Left kidney (tissue), 8 donors: ENCODE measurements at places on chromosomes 7 and 10.

DNA sequence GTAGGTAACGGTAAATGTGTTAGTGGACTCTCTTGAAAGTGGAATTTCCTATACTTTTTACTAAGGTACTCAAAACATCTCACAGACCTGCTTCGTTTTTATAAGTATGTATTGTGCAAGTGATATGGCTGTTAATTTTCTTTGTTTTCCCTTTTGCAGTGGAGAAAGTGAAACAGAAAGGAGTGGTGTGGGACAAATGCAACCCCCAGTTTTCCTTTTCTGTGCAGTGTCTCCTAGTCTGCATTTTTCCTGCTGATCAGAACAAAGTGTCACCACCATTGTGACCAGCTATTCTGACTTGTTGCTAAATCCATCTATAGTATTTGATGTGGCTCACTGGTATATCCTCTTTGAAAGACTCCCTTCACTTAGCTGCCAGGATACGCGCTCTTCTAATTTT lies 410.0 kb downstream of the EXOC4 start:
- DNase-seq = no peak

GRCh38 chr10:79413196-79413595 lies 32.2 kb downstream of the ZCCHC24 start:
- no peak for DNase-seq

GRCh38 chr7:44264221-44264931 lies 61.0 kb downstream of the CAMK2B start:
- DNase-seq = no peak

- DNase-seq = no peak
Observed at GRCh38 chr7:31382722-31383121, 42.2 kb upstream of the NEUROD6 start.

DNA sequence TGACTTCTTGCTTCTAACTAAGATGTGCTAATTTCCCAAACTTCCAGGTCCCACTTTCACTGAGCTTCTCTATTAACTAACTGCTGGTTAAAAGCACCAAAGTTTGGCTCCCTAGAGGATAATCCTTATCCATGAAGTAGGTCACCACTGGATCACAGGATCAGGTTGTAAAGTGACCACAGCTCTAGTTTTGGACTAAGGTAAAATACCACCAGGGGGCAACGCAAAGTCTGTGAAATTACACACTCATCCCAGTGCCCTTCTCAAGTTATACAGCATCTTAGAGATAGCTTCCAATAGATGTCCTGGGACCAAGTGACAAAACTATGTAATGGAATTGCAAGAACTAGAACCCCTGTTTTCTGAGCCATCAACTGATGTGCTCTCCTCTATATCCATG lies 116.4 kb upstream of the ASAH2 start:
- DNase-seq = no peak

DNA sequence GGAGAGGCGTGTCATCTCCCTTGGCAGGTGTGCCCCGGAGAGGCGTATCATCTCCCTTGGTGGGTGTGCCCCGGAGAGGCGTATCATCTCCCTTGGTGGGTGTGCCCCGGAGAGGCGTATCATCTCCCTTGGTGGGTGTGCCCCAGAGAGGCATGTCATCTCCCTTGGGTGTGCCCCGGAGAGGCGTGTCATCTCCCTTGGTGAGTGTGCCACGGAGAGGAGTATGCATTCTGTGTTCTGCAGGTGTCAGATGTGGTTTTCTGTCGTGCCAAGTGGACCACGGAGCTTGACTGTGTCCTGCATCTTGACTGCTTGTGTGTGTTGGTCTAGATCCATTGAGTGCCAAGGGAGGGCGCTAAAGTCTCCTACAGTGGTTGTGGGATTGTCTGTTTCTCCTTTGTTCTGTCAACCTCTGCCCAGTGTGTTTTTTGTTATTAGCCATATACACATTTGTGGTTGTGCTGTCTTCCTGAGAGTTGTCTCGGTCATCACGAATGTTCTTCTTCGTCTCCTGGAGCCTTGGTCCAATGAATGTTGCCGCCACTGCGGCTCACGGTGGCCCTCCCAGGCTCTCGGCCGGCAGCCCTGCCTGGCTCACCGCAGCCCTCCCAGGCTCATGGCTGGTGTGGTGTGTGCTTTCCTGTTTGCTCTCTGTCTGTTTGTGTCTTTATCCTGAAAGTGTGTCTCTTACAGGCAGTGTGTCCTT lies 96.8 kb downstream of the INPP5A start:
- DNase-seq = no peak

- DNase-seq = no peak
Observed at GRCh38 chr10:42998481-42999384, 78.1 kb upstream of the RET start.

DNA sequence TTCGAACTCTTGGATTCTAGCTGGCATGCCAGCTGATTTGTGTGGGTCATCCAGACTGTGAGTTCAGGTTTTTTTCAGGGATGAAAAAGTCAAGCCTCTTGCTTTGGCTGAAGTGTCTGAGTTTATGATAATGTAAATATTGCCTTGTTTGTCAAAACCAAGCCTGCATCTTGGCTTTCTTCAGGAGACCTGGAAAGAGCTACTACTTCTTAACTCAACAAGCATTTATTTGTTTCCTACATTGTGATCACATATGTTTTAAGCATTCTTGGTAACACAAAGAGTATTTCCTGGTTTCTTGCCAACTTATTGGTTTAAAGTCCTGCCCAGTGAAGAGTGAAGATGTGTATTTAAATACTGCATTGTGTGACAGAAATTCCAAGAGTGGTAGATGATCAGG lies 407.1 kb downstream of the LRMDA start:
- DNase-seq = no peak

GRCh38 chr10:13658264-13658663 lies 71.5 kb downstream of the PRPF18 start:
- DNase-seq = no peak

DNA sequence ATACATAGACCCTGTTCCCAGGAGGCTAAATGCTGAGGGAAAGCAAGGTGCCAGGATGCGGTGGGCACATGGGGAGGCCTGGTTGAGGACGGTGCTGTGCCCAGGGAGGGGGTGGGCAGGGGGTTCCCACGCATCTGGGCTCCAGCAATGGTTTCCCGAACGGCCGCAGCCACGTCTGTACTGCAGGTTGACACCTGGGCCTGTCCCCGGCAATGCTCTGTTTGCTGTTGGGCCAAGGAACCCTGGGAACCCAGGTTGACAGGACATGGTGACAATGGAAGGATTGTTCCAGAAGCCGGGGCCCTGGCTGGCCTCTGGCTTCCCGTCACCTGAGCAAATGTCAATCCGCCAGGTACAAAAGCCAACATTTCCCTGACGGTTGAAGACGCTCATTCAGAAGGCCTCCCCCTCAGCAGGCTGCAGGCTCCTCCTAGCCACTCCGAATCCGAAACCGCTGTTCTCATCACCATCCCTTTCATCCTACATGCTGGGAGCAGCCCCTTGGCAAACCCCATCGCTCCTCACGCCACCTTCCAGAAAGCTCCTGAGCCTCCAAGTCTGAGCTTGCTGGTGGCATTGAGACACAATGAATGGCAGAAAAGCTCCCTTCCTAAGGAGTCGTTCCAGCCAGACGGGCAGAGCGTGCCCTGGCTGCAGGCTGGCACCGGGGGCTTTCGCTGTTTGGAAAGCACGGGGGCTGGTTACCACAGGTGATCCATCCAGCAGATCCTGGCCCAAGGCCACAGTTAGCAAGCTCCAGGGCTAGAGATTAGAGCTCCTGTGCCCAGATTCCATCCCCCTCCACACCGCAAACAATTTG lies 31.2 kb downstream of the SPOCK2 start:
- no peak for DNase-seq

GRCh38 chr10:124739119-124739921 lies 4.9 kb downstream of the FAM53B start:
- no peak for DNase-seq

GRCh38 chr10:22851865-22852239 lies 76.0 kb upstream of the ARMC3 start:
- DNase-seq = no peak

- no peak for DNase-seq
Observed at GRCh38 chr10:72146559-72147323, 58.4 kb upstream of the SPOCK2 start.

GRCh38 chr7:140084972-140085371 lies 22.2 kb upstream of the PARP12 start:
- no peak for DNase-seq

GRCh38 chr10:9634466-9634865 lies 1383.2 kb upstream of the CELF2 start:
- DNase-seq = no peak
